ENCODE measurements at places on chromosomes 5 and 9.

DNA sequence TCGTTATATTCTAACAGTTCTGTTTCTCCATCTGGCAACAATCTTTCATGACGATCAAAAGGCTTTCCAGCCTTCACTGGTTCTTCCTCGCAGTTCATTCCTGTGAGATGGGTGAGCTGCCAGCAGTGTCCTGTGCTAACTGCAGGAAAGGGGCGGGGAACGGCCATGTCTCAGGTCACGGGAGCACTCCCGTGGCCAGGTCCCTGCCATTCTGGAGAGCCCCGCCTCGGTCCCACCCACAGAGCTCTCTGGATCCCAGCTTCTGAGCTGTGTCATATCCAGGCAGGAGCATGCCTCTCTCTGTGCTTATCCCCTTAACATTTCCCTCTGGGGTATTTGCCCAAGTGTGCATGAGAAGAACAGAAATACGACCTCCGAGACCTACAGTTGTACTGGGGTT, 297.8 kb upstream of the IRX2 start:
- DNase-seq, result no peak

- DNase-seq, result no peak
Measured at GRCh38 chr5:17314907-17315471, 97.6 kb downstream of the BASP1 start.

- no peak for DNase-seq
Measured at GRCh38 chr5:7517006-7517405, 121.1 kb downstream of the ADCY2 start.

GRCh38 chr5:88878976-88879375, 4.0 kb downstream of the MEF2C start:
- DNase-seq, result no peak
